ENCODE measurements at places on chromosomes 5 and 9.

DNA sequence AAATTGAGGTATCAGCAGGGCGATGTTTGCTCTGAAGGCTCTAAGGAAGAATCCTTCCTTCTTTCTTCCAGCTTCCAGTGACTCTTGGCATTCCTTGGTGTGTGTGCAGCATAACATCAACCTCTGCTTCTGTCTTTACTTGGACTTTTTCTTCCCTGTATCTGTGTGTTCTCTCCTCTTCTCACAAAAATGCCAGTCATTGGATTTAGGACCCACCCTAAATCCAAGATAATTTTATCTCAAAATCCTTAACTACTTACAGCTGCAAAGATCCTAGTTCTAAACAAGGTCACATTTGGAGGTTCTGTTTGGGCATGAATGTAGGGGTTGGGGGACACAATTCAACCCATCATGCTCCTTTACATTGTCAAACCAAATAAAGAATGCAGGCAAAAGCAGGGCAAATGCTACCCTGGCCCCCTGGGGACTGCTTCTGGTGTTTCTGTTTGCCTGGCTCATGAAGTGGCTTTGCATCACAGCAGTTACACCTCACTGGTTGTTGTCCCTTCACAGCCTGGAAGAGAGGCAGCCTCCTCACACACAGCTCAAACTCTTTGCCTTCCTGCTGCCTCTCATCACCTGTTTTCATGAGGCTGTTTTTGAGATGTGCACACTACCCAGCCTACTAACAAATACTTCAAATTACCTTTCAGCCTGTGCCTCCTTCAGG lies 64.8 kb upstream of the PLCXD3 start:
- DNase-seq, result no peak

DNA sequence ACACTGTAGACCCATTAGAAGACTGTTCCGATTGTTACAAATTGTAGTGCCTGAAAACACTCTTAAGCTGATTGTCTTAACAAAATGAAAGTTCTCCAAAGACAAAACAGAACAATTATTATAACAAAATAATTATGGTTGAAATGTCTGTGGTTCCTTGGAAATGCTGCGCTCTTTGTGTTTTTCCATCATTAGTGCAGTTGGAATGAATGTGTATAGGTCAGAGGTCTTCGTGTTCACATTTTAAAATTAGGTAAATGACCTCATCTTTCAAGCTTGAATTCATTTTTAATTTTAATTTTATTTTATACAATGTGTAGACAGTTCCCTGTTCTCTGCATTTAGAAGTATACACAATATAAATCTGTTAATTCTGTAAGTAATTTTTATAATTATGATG lies 56.7 kb upstream of the NXNL2 start:
- DNase-seq, result peak; percentile 12

GRCh38 chr5:78405829-78406750 lies 45.7 kb downstream of the SCAMP1 start:
- DNase-seq, result peak; percentile 9

DNA sequence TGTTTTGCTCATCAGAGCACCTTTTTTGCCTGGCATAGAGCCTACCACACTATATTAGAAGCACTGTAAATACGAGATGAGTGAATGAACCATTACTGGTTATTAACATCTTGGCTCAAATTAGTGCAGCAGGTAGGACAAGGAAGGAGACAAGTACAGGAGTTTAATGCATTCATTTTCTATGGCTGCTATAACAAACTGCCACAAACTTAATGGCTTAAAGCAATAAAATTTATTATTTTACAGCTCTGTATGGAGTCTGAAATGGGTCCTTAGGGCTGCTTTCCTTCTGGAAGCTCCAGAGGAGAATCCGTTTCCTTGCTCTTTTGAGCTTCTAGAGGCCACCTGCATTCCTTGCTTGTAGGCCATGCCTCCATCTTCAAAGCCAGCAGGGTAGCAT lies 59.1 kb downstream of the PDE6A start:
- DNase-seq, result no peak

DNA sequence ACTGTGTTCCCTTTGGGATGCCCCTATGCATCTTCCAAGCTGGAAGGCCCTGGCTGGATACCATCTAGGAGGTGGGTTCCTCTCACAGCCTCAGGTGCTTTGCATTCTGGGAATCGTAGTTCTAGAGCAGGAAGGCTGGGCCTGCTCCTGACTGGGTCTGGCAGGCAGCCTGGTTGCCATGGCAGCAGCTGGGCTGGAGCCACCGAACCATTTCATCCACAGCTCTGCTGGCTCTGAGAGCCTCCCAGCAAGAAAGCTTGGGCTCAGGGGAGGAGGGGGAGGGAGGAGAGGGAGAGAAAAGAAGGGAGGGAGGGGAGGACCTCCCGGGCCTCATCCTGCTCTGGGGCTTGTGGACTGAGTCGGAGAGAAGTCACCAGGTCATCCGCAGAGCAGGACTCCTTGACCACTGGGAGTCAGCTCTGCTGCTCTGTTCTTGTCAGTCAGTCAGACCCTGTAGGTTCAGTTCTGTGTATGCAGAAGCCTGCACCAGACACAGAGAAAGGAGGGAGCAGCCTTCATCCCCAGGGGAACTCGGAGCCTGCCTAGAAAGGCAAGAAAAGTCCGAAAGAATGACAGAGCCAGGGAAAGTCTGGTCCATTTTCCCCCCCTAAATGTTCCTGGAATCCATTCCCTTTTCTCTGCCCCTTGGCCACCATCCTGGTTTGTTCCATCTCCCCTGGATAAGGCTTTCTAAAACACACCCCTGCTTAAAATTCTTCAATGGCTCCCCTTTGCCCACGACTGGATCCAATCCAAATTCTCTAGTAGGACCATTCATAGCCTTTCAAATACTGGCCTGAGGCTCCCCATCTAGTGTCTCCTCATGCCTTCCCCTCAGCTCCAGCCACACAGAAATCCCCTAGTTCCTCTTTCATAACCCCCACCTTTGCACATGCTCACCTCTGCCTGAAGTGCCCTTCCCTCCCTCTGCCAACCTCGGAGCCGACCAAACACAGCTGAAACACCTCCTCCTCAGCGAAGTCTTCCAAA lies 65.4 kb upstream of the ARAP3 start:
- DNase-seq, result peak; percentile 9

- peak; percentile 59 for DNase-seq
These were observed 277.7 kb upstream of the DAP start for GRCh38 chr5:11038772-11039171.

GRCh38 chr9:121568343-121569265 lies 69.0 kb upstream of the GGTA1 start:
- no peak for DNase-seq

DNA sequence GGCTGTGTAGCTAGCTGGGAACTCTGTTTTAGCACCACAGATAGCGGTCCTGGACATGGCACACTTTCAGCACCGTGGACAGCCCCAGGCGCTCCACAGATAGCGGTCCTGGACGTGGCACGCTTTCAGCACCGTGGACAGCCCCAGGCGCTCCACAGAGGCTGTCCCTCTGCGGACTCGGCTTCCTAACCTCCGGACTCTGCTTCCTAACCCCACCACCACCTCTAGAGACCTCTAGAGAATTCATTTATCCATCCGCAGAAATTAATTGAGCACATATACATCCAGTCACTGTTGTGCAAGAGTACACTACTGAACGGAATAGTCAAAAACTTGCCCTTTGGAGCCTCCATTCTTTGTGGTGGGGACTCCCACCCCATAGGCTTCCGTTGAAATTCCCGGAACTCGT lies 27.4 kb downstream of the UNC5A start:
- peak; percentile 92 for DNase-seq

DNA sequence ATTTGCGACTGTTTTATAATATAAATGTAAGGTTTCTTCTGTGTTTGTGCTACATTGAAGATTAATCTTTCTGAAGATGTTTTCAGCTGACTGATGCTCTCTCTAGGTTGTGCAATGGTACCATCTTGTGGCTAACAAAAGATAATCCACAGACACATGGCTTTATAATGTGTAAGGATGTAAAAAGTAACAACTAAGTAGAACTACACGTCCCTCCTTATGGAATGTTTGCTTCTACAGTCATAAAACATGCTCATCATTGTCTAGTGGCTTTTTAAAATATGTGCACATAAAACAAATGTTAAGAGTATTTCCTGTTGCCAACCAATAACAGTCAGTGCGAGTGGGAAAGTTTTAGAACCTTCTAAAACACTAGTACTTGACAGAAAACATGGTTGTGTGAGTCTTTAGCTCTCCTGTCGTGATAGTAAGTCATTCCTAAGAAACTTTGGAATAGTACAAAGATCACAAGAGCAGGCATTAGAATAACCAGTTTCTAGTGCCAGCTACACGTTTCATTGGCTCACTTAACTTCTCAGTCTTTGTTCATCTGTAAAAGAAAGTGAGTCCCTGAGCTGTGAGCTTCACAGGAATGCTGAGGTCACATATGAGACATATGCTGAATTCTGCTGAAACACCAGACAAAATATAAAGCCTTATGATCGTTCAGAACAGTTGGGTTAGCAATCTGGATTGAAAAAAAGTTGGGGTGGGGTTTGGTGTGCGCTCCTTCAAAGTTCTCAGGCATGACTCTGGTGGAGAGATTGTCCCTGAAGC lies 75.7 kb upstream of the GLIS3 start:
- peak; percentile 44 for DNase-seq

GRCh38 chr5:42064821-42065220 lies 139.7 kb downstream of the FBXO4 start:
- DNase-seq, result no peak

DNA sequence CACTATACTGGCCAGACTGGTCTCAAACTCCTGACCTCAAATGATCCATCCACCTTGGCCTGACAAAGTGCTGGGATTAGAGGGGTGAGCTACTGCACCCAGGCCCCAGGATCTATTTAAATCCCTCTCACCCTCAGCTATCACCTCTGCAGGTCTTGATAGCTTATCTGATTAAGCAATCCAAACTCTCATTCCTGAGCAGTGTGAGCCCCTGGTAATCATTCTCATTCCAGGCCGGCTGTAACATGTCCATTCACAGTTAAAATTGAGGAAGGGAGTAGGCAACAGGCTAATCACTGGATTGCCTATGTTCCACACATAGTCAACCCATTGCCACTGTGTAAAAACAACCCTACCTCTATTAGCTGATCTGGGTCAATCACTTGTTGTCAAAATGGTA lies 111.1 kb downstream of the AGTPBP1 start:
- no peak for DNase-seq

- DNase-seq, result no peak
These were observed 535.8 kb downstream of the EBF1 start for GRCh38 chr5:158563760-158564390.

GRCh38 chr9:129077236-129077635 lies 3.7 kb upstream of the DOLPP1 start:
- no peak for DNase-seq

DNA sequence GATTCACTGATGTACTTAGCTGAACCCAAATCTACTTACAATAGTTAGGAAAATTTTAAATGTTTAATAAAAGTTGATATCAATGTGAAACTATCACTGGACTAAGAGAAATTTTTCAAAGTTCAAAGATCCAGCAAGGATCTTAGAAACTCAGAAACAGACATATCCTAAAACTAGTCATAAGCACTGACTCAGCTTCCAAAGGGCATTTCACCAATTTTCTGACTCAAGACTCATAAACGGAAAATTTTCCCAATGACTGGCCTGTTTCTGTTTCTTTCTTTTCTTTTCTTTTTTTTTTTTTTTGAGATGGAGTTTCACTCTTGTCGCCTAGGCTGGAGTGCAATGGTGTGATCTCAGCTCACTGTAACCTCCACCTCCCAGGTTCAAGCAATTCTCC lies 66.6 kb downstream of the CDC14B start:
- DNase-seq, result peak; percentile 39

GRCh38 chr5:103674251-103674650 lies 111.7 kb upstream of the NUDT12 start:
- no peak for DNase-seq

DNA sequence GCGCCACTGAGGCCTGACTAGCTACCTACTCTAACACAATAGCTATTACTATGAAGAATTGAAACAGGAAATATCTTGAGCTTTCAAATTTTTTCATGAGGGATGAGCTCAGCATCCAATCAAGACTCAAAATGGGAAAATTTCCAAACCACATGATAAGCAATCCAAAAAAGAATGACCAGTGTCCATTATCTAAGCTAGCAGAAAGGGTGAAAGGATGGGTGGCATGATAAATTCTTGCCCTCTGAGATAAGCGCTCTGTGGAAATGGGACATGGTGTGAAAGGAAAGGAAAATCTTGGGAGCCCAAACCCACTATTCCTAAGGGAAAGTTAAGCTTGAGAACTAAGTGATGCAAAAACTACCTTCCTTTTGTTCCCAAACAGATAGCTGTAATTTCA lies 170.2 kb upstream of the NREP start:
- DNase-seq, result peak; percentile 53

- no peak for DNase-seq
These were observed 409.5 kb upstream of the ITGA1 start for GRCh38 chr5:52378237-52378636.

- DNase-seq, result peak; percentile 42
These were observed 33.5 kb upstream of the APC start for GRCh38 chr5:112703866-112704820.

DNA sequence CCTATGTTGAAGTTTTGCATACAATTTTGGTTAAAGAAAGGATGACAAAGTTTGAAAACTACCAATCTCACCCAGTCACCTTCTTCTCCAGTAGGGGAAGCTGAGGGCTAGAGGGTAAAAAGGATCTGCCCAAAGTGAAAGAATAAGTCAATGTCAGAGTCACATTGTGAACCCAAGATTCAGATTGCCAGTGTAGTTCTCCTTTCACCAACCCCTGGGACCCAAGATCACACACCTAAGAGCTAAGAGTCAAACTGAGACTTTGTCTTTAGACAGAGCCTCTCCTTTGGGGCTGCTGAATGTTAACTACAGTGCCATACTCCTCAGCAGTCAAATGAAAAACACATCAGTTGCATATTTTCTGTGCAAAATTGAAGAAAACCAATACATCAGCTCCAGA lies 210.6 kb downstream of the ATP10B start:
- DNase-seq, result no peak

- DNase-seq, result no peak
These were observed 28.0 kb upstream of the LRRC14B start for GRCh38 chr5:163338-163620.

DNA sequence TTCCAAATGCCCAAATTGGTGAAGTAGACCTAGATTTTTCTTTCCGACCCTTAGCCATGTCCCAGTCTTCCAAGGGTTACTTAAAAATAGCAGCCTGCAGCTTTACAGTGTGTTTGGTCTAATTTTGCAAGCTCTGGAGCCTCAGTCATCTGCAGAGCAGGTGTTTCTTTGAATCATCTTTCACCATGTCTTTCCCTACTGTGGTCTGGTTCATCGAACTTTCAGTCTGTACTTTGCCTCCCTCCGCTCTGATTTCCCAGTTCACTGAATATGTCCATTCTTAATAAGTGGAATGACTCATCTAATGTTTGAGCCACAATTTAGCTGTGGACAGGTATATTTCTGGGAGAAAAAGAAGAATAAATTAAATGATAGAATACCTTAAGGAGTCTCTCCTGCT lies 1060.7 kb downstream of the EFNA5 start:
- peak; percentile 64 for DNase-seq

- DNase-seq, result no peak
These were observed 38.0 kb upstream of the FAM120A start for GRCh38 chr9:93413530-93413929.
